ENCODE measurements at places on chromosomes 16 and 17.

GRCh38 chr16:11128211-11129141 is 127.5 kb downstream of the SOCS1 start:
- peak; percentile 39 for DNase-seq

- DNase-seq, result no peak
Observed at GRCh38 chr17:10777131-10777807, 26.6 kb downstream of the TMEM238L start.

GRCh38 chr17:69547947-69548346 is 133.4 kb downstream of the MAP2K6 start:
- DNase-seq, result no peak

DNA sequence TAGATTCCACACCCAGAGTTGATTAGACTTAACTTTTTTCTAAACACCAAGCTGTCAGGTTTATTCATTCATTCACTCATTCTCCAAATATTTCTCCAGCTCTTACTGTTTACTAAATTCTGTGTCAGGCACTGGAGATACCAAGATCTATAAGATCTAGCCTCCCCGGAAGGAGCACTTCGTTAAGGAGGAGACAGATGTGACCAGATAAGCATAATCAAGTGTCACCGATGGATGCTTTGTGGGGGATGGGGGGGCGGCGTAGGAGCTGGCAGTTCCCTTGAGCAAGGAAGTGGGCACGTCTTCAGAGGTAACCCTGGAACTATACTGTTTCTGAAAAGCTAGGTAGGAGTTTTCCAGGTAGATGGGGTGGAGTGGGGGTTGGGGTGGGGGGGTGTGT is 3.8 kb upstream of the RPL26 start:
- DNase-seq, result no peak

DNA sequence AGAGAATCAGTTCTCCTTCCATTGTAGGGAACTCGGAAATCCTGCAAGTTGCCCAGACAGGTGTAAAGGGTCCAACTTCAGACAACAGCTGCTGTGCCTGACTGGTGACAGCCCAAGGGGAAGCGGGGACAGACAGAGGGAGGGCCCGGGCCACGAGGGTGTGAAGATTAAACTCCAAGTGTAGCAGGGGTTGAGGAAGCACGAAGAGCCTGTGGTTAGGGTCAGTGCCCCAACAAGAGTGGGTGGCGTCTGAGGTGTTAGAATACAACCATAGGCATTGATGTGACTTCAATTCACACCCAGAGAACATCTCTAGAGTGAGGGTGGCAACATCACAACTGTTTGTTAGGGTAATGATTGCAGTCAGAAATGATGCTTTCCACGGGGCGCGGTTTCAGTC is 39.1 kb downstream of the ASPA start:
- no peak for DNase-seq

- no peak for DNase-seq
Observed at GRCh38 chr17:77825621-77826020, 132.9 kb upstream of the TNRC6C start.

DNA sequence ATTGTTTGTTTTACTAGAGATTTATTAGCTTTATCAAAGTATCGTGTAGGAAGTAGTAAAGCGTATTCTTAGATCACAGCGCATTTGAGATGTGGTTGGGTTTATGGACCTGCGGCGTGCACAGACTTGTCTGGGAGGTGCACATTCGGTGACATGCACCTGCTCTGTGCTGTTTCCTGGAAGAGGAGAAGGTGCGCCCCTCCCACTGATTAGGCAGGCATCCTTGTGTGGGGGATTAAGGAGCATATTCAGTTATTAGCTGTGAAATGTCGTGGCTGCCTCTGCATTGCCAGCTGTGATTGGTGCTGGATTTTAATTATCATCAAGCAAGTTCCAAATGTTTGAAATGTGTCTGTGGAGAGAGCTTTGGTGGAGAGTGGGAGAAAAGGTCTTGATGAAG is 903.8 kb upstream of the RBFOX1 start:
- DNase-seq, result no peak

Measured in activated CD8-positive, alpha-beta T cell treated with anti-CD3 and anti-CD28 coated beads for 36 hours (primary cell).